Endothelial cell of umbilical vein (primary cell): ENCODE measurements at places on chromosomes 13 and 19. TPM values are rescaled to one million over a fixed set of nuclear protein-coding genes. Genes with fewer than 3 reads are reported as not detected.

- no peak for DNase-seq
Measured at GRCh38 chr19:33926306-33926705, 129.6 kb downstream of the KCTD15 start.

DNA sequence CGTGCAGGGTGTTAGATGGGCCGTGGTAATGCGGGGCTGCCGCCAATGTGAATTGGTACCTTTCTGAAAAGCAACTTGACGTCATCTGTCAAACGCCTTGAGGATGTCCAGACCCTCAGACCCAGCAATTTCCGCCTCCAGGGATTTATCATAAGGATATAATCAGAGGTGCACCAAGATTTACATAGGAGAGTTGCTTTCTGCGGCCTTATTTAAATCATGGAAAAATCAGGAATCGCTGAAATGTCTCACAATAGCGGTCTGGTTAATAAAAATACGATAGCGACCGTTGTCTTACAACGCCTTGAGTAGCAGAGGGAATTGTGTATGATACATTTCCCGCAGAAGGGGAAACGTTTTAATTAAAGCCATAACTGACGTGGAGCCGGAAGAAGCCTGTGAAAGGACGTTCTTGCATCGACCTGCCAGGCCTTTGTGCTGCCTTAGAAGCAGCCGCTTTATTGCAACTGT, 32.3 kb upstream of the NDUFS7 start:
- DNase-seq: no peak

- DNase-seq: no peak
Measured at GRCh38 chr13:31264151-31264550, 64.4 kb downstream of the B3GLCT start.

DNA sequence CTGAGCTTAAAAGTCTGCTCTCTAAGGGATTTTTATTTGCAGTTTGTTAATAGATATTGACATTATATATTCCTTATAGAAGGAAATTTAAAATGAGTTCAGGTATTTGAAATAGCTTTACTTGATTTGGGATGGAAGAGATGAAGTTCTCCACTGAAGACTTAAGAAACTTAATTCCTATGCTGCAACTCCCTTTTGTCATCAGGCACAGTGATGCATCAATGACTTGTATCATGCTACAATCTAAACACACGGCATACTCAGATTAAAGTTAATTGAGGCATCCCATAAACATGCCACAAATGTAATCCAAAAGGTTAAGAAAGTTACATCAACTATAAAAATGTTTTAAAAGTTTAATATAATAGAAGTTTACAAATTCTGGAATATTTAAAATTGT, 109.0 kb downstream of the STARD13 start:
- DNase-seq: no peak

DNA sequence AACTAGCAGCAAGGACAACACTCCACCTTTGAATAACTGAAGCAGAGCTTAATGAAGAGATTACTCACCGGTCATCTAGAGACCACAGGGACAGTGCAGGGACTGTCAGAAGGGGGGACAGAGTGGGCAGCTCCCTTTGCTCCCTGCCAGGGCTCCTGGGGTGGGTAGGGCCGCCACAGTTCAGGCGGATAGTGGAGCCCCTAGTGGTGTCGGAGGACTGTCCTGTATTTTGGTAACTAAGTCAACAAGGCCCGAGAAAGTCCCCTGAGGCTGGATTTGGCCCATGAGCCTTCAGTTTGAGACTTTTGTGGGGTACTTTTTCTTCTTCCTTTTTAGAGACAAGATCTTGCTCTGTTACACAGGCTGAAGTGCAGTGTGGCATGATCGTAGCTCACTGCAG, 44.6 kb downstream of the GJA3 start:
- no peak for DNase-seq

- no peak for DNase-seq
Measured at GRCh38 chr19:15864824-15865223, 33.0 kb downstream of the CYP4F2 start.

DNA sequence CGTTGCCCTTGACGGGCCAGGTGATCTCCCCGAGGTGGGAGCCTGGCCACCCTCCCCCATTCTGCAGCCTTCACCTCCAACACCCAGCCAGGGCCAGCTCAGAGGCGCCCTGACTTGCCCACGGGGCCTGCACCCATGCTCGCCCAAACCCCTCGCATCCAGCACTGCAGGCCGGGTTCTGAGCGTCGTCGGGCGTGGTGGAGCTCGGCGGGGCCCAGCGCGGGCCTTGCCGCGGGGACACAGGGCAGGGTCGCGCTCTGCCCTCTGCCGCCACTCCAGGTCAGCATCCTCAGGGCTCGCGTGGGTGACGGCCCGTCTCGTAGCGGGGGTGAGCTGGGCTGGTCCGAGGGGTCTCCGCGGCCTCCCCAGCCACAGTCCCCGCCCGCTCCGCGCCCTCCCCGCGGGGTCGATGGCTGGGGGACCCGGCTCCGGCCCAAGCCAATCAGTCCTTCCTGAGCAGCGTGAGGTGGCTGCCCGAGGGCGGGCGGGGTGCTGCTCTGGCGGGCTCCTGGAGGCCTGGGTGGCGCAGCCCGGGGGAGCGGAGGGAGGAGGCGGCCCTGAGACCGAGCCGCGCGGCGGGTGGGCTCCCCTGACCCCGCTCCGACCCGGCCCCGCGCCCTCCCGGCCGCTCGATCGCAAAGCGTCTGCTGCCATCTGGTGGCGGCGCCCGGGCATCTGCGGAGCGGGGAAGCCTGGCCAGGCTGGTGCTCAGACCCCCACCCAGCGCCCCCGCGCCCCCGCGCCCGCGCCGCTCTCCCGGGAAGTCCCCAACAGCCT, 61.4 kb downstream of the CCNE1 start:
- DNase-seq: no peak

- peak; percentile 7 for DNase-seq
Measured at GRCh38 chr19:10533646-10534386, 9.9 kb upstream of the ATG4D start.

The RDH8 gene
- not detected in 2 replicates for polyA plus RNA-seq

The PRR19 gene
- 1.4 and 1.9 TPM in 2 replicates for polyA plus RNA-seq

The ZNF865 gene
- polyA plus RNA-seq: 4.0 and 5.2 TPM in 2 replicates

The GRK1 gene
- polyA plus RNA-seq: not detected in 2 replicates

The IZUMO4 gene
- 2.0 and 3.2 TPM in 2 replicates for polyA plus RNA-seq
